ENCODE measurements at places on chromosomes 7 and 10.

DNA sequence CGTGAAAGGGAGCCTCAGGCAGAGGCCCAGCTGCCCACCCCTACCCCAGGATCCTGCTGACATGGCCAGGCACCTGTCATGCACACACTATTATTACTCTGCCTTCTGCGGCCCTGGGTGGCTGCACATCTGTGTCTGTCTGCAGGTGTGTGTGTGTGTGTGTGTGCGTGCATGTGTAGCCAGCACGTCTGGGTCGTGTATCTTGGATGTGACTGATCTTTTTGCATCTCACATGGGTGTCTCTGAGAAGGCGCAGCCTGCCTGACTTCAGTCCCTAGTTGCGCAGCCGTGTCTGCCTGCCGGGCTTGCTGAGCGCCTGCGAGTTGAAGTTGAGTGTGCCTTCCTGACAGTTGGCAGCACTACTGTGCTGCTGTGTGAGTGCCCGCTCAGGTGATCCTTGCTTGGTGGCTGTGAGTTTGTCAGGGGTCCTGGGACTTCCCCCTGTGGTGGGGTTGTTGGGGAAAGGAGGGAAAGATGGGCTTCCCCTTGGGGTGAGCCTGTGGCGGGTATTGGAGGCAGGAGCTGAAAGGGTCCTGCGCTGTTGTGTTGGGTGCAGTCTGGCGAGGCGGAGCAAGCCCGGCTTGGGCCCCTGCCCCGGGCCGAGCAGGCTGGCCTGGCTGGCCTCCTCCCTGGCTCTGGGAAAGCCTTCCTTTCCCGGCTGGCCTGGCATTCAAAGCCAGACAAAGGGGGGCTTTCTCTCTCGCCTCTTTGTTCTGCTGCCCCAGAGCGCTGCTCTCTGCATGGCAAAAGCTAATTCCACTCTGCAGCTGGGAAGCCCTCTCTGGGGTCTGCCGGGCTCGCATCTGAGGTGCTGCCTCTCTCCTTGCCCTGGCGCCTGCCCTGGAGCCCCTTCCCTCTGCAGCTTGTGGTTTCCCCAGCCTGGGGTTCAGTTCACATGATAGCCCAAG, 4.9 kb downstream of the TRIM8 start:
- no peak for DNase-seq

DNA sequence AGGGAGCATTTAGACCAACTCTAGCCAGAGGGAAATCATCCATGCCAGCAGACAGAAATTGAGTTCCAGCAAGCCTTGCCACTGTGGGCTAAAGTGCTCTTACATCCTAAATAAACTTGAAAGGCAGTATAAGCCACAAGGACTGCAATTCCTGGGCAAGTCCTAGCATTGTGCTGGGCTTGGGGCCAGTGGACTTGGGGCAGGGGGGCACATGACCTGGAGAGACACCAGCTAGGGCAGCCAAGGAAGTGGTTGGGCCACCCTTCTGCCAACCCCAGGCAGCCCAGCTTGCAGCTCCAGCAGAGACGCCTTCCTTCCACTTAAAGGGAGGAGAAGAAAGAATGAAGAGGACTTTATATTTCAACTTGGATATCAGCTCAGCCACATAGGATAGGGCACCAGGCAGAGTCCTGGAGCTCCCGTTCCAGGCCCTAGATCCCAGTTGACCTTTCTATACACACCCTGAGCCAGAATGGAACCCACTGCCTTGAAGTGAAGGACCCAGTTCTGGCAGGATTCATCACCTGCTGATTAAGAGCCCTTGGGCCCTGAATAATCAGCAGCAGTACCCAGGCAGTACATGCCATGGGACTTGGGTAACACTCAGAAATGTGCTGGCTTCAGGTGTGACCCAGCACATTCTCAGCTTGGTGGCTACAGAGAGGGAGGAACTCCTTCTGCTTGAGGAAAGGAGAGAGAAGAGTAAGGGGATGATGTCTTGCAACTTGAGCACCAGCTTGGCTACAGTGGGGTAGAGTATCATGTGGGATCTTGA, 153.0 kb downstream of the GNAI1 start:
- no peak for DNase-seq

- no peak for DNase-seq
Measured at GRCh38 chr10:58796242-58796641, 283.6 kb downstream of the BICC1 start.

DNA sequence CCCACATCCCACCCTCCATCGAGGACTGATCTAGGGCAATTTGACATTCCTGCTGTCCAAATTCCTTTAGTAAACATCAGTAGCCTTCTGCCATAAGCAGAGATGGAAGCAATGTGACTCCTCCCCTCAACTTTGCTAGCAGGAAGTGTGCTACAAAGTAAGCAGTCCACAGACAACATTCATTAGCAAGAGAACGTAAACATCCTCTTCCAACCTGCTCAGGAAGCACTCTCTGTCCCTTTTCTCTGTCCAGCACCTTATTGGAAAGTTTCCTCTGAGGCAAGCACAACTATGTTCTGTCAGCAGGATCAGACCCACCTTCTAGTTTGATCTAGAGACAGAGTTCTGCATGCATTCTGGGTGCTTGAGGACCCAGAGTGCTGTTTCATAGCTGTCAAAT, 48.1 kb upstream of the LRGUK start:
- DNase-seq, result no peak

- DNase-seq, result no peak
Measured at GRCh38 chr10:80464557-80465450, 10.7 kb downstream of the TSPAN14 start.

DNA sequence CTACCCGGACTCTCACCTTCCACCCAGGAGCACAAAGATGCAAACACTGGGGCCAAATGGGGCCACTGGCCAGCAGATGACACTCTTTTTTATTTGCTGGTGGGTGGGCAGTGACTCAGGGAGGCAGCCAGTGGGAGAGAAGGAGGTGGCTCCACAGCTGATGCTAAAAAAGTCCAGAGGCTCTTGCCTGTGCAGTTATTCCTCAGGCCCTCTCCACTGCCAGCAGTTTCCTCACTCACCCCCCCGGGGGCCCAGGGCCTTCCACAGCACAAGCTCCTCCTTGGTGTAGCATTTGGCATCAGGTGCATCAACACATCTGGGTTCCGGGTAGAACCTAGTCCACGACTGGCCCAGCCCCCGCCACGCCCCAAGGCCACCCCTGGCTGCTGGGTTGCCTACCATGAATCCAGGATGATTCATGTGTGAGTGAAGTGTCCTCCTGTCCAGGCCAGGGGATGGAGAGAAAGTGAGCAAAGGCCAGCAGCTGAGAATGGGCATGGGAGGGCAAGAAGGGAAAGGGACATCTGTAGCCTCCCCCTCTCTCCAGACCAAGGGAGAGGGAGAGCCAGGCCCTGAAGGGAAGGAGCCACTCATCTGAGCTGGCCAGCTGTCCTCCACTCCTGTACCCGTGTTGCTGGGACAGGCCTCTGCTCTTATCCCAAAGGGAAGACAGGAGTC, 1.7 kb upstream of the KCNH2 start:
- DNase-seq, result no peak

GRCh38 chr10:21330628-21331020, 194.9 kb downstream of the SKIDA1 start:
- no peak for DNase-seq

DNA sequence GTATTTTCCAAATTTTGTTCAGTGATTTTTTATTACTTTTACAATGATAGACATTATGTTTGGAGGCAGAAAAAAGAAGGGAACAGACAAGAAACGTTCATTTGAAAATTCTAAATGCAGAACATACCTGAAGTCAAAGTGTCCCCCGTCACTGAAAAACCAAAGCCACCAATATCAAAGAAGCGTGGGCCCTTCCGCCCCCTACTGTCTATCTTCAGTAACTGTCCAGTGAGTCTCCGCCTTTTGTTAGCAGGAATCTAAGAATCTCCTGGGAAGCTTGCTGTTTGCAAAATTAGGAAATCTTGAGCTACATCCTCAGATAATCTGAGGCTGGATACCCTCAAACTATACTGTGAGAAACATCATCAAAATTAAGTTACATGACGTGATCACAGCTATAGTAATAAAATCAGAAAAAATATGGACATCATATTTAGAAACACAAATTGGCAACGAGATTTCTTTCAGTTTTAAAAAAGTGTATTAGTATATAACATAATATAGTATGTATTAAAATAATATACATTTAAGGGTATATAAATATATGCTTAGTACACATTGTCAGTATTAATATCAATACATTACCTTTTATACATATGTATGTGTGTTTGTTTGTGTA, 169.3 kb upstream of the AKR1E2 start:
- no peak for DNase-seq

DNA sequence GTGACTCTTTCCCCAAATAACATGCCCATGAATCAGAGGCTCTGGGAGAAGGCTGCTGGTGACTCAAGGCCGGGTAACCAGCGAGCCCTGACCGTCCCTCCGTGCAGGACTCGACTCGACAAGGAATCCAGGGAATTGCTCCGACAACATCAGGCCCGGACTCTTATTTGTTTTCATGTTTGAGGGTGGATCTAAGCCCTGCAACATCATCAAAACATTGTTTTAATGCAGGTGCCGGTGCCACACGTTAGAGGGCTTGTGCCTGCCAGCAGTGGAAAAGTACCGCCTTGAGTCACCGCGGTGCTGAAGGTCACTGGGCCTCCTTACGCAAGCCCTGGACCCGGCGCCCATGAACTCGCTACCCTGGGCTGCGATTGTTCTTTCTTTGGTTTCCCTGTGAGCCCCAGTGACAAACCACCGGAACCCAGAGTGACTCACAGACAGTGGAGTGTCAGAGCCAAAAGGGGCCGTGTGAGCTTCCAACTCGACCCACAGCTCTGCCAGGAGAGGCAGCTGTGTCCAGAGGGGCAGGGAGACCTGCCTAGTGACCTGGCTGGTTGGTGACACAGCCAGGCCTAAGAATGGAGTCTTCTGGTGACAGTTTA, 139.4 kb upstream of the SHH start:
- peak; percentile 52 for DNase-seq

DNA sequence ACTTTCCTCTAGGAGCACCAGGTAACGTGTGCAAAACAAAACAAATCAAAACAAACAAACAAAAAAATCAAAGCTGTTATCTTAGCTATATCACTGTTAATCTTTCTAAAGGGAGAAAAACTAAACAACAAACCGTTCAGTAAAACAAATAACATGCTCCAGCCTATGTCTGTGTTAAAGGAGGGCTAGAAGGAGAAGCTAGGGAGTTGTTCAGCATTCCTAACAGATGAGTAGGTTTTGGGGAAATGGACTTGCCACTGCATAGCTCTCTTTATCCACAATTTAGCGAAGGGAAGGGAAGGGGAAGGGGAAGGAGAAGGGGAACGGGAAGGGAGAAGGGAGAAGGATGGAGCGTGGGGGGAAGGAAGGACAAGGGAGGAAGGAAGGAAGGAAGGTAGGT, 134.2 kb upstream of the AKR1E2 start:
- no peak for DNase-seq

DNA sequence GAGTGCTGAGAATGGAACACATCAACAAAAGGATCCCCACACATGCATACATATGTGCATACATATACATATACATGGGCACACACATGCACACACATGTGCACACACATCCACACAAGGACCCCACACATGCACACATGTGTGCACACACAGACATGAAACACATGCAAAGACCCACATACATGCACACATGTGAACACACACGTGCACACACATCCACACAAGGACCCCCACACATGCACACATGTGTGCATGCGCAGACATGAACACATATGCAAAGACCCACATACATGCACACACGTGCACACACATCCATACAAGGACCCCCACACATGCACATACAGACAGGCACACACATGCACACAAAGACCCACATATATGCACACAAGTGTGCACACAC, 104.4 kb upstream of the ADARB2 start:
- no peak for DNase-seq

- DNase-seq, result no peak
Measured at GRCh38 chr10:17607603-17608332, 9.4 kb downstream of the HACD1 start.

DNA sequence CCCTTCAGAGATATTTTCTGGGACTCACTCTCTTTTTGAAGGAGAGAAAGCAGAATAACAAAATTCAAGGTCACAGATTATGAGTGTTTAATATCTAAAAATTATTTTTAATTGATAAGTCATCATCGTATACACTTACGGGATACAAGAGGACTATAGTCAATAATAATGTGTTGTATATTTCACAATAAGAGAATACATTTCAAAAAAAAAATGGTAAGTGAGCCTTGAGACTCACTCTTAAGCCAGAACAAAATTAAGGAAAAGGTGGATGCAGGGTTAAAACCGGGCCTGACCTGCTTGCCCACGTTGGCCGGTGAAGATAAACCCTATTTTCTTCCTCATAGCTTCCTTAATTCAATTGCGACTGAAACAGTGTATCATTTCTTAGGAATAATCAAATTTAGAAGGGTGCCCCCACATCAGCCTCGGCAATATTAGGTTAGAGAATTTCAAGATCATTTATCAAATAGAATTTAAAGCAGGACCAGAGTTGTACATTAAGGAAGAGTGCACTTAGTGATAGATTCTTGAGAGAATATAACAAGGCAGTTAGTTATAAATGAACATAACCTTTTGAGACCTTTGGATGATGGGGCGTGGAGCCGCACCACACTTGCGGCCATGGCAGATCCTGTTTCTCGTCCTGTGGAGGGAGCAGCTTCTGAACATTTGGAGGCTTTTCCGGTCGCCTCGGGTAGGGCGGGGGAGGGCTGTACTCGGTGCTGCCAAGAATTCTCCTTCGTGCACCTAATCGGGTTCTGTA, 321.8 kb downstream of the PAXIP1 start:
- no peak for DNase-seq

DNA sequence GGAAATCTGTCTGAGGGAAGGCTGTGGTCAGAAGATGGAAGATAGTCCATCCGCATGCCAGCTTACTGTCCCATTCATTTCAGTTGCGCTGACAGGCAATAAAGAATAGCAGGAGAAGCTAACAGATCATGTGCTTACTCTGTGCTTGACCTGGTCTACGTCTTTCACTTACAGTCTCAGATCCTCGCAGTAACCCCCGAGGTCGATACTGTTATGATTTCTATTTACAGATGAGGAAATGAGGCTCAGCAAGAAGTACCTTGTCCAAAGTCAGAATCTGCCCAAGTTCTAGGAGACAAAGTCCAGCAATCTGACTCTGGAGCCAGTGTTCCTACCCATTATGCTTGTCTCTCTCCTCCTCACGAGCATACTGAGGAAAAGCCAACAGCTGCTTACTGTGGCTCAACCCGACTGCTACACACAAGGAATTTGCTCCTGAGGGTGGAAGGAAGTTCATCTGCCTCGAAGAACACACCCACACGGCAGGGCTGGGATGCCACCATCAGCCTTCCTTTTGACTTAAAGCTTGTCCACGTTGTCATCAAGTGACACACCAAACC, 74.2 kb downstream of the MINPP1 start:
- no peak for DNase-seq

- no peak for DNase-seq
Measured at GRCh38 chr10:81109200-81109752, 571.6 kb downstream of the SH2D4B start.

DNA sequence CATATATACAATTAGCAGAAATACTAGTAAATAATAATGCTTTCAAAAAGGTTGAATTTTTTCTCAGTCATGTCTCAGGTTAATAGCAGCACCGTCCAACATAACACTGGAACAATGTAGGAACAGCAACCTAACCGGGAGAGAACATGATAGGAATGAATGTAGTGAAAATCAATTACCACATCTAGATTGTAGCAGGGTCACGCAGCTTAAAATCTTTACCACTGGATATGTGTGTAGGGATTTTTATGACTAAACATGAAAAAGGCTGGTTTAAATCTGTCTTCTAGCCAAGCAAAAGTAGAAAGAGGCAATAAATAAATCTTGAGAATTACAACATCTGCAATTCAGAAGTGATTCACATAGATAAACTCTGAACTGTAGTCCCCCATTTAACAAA, 326.0 kb downstream of the DGKB start:
- DNase-seq, result no peak

- DNase-seq, result no peak
Measured at GRCh38 chr10:25867321-25867720, 66.7 kb upstream of the MYO3A start.

- no peak for DNase-seq
Measured at GRCh38 chr7:50595491-50596102, 30.4 kb upstream of the DDC start.

Measured in activated CD8-positive, alpha-beta memory T cell treated with anti-CD3 and anti-CD28 coated beads, Interleukin-2, amount 50 U/mL, for 48 hours (primary cell).